ENCODE measurements at places on chromosomes 3 and 15.
A peak's percentile ranks its signal among the peaks of the same experiment; 100 is the strongest.

GRCh38 chr15:52340093-52340492 is 44.5 kb upstream of the MYO5C start:
- no peak for DNase-seq

DNA sequence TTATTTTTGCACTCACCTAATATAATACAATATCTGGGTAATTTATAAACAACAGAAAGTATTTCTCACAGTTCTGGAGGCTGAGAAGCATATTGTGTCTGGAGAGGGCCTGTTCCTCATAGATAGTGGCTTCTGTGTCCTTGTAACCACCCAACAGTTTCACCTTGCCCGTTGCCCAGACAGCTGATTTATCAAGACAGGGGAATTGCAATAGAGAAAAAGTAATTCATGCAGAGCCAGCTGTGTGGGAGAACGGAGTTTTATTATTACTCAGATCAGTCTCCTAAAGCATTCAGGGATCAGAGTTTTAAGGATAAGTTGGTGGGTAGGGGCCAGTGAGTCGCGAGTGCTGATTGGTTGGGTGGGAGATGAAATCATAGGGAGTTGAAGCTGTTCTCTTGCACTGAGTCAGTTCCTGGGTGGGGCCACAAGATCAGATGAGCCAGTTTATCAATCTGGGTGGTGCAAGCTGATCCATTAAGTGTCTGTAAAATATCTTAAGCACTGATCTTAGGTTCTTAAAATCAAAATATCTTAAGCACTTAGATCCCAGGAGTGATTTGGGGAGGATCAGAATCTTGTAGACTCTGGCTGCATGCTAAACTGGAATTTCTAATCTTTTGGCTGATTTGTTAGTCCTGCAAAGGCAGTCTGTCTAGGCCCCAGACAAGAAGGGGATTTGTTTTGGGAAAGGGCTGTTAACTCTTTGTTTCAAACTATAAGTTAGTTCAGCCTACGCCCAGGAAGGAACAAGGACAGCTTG is 33.9 kb upstream of the C15orf39 start:
- peak; percentile 32 for DNase-seq

- DNase-seq: no peak
Measured at GRCh38 chr3:50270422-50271224, 1.7 kb downstream of the SEMA3B start.

DNA sequence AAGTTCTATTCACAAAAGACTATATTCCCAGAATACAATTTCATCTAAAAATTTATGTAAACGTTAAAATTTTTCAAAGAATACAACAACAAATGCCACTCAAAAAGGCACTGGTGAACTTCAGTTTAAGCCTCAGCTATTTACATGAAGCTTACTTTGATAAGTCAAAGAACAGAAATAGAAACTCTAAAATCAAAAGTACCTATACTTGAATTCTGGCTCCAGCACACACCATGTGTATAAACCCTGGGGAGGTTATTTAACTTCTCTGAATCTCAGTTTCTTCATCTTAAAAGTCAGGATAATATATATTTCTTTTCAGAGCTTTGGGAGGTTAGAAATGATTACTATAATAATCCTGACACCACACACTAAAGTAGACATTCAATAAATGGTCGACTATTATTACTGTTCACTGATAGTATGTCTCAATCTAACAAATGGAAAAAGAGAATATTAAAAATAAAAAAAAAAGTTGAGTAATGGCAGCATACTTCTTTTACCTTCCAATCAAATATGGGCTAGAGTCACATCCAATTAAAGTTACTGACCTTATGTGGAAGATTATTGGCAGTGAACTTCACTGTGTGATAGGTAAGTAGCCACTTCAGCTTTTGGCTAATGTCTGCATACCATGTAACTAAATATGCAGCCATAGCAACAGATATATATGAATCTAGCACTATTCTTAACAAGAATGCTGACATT is 248.4 kb downstream of the ISL2 start:
- DNase-seq: no peak

- no peak for DNase-seq
Measured at GRCh38 chr3:31295150-31295765, 237.5 kb upstream of the STT3B start.

- DNase-seq: no peak
Measured at GRCh38 chr3:190339130-190339529, 16.9 kb upstream of the CLDN1 start.

DNA sequence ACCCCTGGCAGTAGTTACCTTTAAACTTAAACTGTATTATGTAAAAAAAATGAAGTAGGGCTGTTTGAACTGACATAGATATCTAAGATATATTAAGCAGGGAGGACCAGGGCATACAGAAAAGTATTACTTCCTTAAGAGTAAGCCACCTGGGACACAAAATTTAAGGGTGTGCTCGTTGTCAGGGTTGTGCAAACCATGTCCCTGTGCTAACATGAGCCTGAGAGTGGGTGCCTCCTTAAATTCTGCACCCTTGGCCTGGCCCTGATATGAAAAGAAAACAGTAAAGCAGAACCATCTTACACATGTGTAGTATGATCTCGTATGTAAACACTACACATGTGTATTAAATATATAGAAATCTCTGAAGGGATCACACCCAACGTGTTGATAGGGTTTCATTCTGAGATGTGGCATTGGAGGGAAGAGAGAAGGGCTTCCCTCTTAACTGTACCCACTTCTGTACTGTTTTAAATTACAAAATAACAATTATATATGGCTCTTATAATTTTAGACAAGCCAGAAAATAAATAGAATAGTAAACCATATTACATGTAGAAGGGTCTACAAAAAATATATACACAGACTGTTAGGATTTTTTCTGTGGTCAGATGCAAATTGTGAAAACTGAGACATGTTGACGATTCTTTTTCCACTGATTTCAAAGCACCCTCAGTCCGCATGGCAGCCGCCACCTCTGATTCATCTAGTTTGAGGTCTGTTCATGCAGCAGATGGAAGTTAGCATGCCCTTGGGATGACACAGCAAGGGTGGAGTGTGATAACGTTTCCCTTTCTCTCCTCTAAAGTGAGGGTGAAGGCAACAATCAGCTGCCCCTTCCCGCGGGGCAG is 400.8 kb upstream of the PROK2 start:
- DNase-seq: no peak

GRCh38 chr3:150158943-150159625 is 188.4 kb upstream of the PFN2 start:
- no peak for DNase-seq

- no peak for DNase-seq
Measured at GRCh38 chr3:23136054-23136453, 67.1 kb upstream of the UBE2E2 start.
